ENCODE measurements at places on chromosomes 7 and 10.

GRCh38 chr7:157645539-157645938, 308.7 kb downstream of the DNAJB6 start:
- no peak for DNase-seq

GRCh38 chr7:3239291-3239691, 61.8 kb upstream of the SDK1 start:
- DNase-seq: no peak

DNA sequence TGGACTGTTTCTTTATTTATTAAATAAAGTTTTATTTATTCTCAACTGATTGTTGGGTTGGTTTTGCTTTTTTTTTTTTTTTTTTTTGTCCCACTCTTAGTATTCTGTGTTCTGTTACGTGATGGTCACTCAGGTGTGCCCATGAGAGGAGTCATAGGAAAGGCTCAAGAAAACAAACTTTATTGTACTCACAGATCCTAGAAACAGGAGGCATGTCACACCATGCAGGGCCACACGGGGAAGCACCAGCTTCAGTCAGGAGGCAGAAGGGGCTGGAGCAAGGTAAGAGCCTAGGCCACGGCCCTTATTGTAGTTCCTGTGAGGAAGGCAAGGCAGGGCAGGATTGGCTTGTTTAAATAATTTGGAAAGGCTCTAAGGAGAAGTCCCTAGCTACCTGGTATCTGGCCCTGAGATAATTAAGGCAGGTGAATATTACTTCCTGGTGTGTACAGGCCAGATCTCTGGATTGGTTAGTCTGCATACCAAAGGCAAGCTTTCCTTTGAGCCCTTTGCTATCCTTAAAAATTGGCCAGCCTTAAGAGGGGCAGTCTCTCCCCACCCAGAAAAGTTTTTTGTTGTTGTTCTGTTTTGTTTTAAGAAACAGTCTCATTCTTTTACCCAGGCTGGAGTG, 8.3 kb downstream of the ATOH7 start:
- DNase-seq: no peak

- DNase-seq: no peak
Measured at GRCh38 chr10:124710266-124710881, 33.8 kb downstream of the FAM53B start.

- no peak for DNase-seq
Measured at GRCh38 chr10:79314761-79315601, 32.3 kb upstream of the PPIF start.

DNA sequence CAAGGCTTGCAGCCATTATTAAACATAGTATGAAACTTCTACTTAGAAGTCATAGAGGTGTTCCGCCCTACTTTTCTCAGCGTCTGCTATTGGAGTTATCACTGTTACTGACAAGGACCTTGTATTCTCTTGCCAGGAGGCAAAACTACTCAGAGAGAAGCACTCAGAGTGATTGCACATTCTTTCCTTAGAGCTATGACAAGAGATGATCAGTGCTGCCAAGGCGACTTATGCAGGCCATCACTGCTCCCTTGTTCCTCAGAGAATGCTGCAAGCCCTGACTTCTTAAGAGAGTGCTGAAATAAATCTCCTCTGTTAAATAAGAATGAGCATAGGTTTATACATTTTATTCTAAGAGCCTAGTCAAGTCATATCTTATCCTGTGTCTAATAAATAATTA, 534.6 kb upstream of the PHF14 start:
- no peak for DNase-seq

- DNase-seq: no peak
Measured at GRCh38 chr10:13938950-13939349, 352.2 kb downstream of the PRPF18 start.

- no peak for DNase-seq
Measured at GRCh38 chr7:71652510-71652909, 520.6 kb downstream of the GALNT17 start.

DNA sequence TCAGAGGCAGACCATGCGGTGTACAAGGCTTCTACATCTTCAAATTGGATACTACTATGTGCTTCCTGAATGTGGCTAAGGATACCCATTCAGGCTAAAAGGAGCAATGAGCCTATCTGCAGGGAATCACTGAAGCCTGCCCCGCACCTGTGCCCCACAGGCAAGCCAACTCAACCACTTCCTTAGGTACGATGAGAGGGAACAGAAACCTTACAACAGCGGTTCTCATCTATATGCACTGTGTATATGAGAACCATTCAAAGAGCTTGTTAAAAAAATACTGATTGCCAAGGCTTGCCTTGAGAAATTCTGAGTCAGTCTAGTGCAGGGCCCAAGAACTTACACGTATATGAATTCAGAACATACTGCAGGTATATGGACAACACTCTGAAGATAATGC, 679.6 kb downstream of the PARD3 start:
- DNase-seq: no peak
